ENCODE measurements at places on chromosomes 11 and 22. TPM values are rescaled to one million over a fixed set of nuclear protein-coding genes. Genes with fewer than 3 reads are reported as not detected.

DNA sequence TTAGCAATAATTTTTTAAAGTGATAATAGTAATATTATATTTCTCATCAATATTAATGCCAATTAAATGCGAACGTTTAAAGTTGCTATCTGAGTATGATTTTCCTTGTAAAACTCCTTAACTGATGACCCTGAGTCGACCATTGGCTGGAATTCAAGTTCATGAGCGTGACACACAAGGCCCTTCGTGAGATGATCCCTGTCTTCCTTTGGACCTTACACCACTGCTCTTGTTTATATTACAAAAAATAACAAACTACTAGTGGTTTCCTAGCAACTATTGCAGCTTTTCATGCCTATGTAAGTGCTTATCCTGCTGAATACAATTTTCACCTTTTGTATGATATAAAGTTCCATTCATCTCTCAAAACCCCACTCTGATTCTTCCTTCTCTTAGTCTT is 752.9 kb downstream of the CNTN5 start:
- H3K4me3 ChIP-seq: no peak overlapping the region
- no peaks in the 10 kb centered on the region for H3K4me1 ChIP-seq
- H3K36me3 ChIP-seq: no peaks in the 10 kb centered on the region
- no peaks in the 10 kb centered on the region for H3K27me3 ChIP-seq
- no peak overlapping the region for H3K27ac ChIP-seq

GRCh38 chr22:23069502-23070357 is 589 bp upstream of the GNAZ start:
- no peaks in the 10 kb centered on the region for H3K36me3 ChIP-seq
- H3K27ac ChIP-seq: no peak overlapping the region
- H3K4me3 ChIP-seq: peak overlapping the region; percentile 73
- peaks cover 19% of the 10 kb centered on the region for H3K27me3 ChIP-seq
- peaks cover 16% of the 10 kb centered on the region for H3K4me1 ChIP-seq
- DNase-seq: peak; percentile 92

DNA sequence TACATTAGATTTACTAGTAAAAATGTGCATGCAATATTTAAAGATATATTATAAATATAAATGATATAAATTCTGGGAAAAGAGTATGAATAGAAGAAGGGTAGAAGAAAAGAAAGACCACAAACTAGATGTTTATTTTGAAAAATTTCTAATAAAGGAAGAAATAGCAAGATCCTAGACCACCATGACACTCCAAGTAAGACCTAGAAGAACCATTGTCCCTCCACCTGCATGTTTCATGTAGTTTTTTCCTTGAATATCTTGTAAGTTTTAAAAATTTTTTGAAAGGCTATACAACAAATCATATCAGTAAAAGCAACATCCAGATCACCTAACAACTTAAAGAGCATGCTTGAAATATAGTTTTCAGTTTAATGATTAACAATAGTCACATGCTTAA is 46.8 kb downstream of the ARHGAP32 start:
- no peak overlapping the region for H3K27ac ChIP-seq
- DNase-seq: no peak
- H3K27me3 ChIP-seq: no peaks in the 10 kb centered on the region

DNA sequence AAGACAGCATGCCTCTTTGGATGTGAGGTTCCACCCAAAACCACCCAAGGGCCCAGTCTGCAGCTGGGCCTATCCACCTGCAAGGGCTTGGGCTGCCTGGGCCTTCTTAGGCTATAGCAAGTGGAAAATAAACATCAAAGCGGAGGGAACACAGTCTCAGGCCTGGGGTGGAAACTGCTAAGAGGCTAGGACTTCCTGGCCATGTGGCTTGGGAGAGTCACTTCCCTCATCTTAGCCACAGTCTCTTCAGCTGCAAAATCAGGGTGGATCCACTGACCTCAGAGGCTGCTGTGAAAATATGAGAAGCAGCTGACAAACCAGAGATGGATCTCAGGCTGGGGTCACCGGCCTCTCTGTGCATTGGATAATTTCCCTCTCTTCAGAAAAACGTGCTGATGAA is 30.6 kb upstream of the TFIP11 start:
- peak overlapping the region; percentile 56 for H3K27ac ChIP-seq
- peaks cover 57% of the 10 kb centered on the region for H3K36me3 ChIP-seq
- no peak overlapping the region for H3K4me3 ChIP-seq
- DNase-seq: no peak
- peaks cover 25% of the 10 kb centered on the region for H3K4me1 ChIP-seq
- no peaks in the 10 kb centered on the region for H3K27me3 ChIP-seq

- no peaks in the 10 kb centered on the region for H3K36me3 ChIP-seq
- H3K4me1 ChIP-seq: peaks cover 3% of the 10 kb centered on the region
- no peak overlapping the region for H3K27ac ChIP-seq
- H3K4me3 ChIP-seq: no peak overlapping the region
- DNase-seq: no peak
- no peaks in the 10 kb centered on the region for H3K27me3 ChIP-seq
Measured at GRCh38 chr11:134736251-134736947, 324.4 kb upstream of the B3GAT1 start.

DNA sequence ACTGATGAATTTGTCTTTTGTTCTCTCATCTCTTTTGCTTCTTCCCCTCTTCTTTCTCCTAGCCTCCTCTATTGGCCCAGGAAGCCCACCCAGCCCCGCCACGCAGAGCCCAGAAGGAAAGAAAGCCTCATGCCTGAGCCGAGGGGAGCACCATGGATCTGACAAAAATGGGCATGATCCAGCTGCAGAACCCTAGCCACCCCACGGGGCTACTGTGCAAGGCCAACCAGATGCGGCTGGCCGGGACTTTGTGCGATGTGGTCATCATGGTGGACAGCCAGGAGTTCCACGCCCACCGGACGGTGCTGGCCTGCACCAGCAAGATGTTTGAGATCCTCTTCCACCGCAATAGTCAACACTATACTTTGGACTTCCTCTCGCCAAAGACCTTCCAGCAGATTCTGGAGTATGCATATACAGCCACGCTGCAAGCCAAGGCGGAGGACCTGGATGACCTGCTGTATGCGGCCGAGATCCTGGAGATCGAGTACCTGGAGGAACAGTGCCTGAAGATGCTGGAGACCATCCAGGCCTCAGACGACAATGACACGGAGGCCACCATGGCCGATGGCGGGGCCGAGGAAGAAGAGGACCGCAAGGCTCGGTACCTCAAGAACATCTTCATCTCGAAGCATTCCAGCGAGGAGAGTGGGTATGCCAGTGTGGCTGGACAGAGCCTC is 3.8 kb downstream of the ZBTB16 start:
- H3K4me1 ChIP-seq: peaks cover 71% of the 10 kb centered on the region
- peak overlapping the region; percentile 98 for H3K27ac ChIP-seq
- peaks cover 54% of the 10 kb centered on the region for H3K36me3 ChIP-seq

DNA sequence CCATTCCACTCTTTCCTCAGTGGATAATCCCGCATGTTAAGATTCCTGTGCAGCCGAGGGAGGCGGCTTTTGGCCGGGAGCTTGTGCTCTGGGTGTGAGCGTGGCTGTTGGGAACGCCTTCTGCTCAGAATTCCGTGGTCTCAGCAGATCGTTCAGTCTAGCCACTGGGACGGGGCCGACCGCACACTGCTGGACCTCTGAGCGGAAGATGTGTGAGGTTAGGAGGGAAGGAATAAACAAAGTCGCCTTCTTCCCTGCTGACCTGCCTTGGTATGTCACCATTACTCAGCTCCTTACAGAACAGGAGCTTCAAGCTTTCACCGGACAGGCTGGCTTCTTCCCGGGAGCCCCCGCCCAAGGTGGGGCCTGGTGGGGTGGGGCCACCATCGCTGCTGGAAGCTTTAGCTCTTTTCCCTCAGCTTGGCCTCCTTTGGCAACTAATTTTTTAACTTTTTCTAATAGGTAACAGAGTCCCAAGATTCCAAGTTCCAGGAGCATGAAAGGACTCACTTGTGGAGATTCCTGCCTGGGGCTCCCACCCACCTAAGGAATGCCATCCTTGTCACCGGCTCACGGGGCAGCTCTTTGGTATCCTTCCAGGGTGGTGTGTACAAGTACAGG is 22.5 kb upstream of the SEPTIN5 start:
- H3K36me3 ChIP-seq: no peaks in the 10 kb centered on the region
- peaks cover 20% of the 10 kb centered on the region for H3K27me3 ChIP-seq
- no peaks in the 10 kb centered on the region for H3K4me1 ChIP-seq
- DNase-seq: no peak

GRCh38 chr22:25235547-25236290 is 16.3 kb downstream of the CRYBB2 start:
- H3K36me3 ChIP-seq: no peaks in the 10 kb centered on the region
- peak; percentile 76 for DNase-seq
- no peaks in the 10 kb centered on the region for H3K4me1 ChIP-seq
- no peak overlapping the region for H3K27ac ChIP-seq

DNA sequence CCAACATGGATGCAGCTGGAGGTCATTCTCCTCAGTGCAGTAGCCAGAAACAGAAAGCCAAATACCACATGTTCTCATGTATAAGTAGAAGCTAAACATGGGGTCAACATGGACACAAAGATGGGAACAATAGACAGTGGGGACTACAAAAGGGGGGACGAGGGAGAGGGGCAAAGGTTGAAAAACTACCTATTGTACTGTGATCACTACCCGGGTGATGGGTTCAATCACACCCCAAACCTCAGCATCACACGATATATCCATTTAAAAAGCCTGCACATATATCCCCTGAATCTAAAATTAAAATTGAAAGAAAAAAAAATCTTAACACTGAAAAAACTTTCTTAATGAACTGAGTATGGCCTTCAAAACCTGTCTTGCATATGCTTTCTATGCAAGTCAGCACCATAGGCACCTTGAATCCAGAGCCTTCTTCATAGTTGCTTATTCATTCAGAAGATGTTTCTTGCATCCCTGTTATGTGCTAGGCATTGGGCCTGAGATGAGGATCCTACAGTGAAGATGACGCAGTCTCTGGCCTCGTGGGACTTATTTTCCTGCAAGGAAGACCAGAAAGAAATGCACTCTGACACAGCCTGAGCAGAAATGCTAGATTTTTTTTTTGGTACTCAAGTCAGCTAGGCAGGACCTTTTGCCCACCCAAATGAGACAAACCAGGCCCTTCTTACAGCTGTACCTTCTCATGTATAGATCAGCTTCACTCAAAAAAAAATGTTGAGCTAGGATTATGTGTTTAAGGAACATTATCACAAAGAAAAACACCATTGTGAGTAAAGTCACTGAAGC is 21.0 kb downstream of the NNMT start:
- peaks cover 20% of the 10 kb centered on the region for H3K36me3 ChIP-seq
- DNase-seq: no peak
- no peaks in the 10 kb centered on the region for H3K27me3 ChIP-seq
- peak overlapping the region; percentile 7 for H3K27ac ChIP-seq

Gene TYR
- not detected for total RNA-seq

All from lower lobe of right lung (tissue), 2 donors.